ENCODE measurements at places on chromosomes 3 and 15. TPM values are rescaled to one million over a fixed set of nuclear protein-coding genes. Genes with fewer than 3 reads are reported as not detected.

SCN11A gene
- not detected for total RNA-seq

FBXL2 gene
- total RNA-seq, result 16.4 TPM

SPATA12 gene
- not detected for total RNA-seq

SKOR1 gene
- total RNA-seq, result not detected

CA12 gene
- total RNA-seq, result 3.7 TPM

GOLGA8M gene
- 1.6 TPM for total RNA-seq

PRICKLE2 gene
- 18.3 TPM for total RNA-seq

LRRC58 gene
- 27.4 TPM for total RNA-seq

DNA sequence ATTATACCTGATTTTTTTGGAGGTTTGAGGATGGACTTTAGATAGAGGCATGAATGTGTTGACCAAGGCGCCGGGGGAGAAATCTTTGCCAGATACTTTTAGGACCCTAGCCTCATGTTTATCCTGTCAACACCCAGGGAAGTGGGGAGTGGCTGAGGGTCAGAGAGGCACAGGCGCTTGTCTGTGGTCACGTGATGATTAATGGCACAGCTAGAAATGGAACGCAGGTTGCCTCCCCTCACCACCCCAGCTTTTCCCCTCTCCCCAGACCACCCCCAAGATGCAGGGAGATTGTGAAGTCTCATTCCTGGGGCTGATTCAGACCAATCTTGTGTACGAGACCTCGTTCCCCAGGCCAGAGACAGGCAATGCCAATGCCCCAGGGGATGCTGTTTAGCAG, 218.4 kb upstream of the LINGO1 start:
- H3K27ac ChIP-seq, result no peak overlapping the region
- H3K36me3 ChIP-seq, result no peaks in the 10 kb centered on the region
- H3K27me3 ChIP-seq, result peaks cover 44% of the 10 kb centered on the region
- no peak overlapping the region for H3K4me3 ChIP-seq

DNA sequence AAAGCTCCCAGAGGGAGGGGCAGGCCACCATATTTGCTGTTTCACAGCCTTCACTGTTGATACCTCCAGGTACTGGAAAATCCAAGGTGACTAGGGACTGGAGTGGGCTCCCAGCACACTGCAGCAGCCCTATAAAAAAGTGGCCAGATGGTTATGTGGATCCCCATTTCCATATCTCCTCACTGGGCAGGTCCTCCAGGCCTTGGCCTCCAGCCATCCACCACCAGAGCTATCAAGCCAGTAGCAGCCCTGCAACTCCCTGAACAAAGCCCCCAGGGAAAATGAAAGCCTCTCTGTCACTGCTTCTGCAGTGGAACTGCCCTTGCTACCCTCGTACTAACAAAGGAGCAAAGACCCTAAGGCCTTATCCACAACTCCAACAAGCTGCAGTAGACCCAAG, 58.4 kb downstream of the ILDR1 start:
- no peak for DNase-seq
- no peak overlapping the region for H3K27ac ChIP-seq
- no peaks in the 10 kb centered on the region for H3K27me3 ChIP-seq
- no peaks in the 10 kb centered on the region for H3K4me1 ChIP-seq

- H3K36me3 ChIP-seq, result no peaks in the 10 kb centered on the region
- H3K27ac ChIP-seq, result no peak overlapping the region
Observed at GRCh38 chr15:39066677-39067076, 502.1 kb upstream of the RASGRP1 start.

GRCh38 chr3:194711913-194712312, 26.2 kb downstream of the FAM43A start:
- H3K27ac ChIP-seq, result peak overlapping the region; percentile 88
- H3K4me1 ChIP-seq, result peaks cover 48% of the 10 kb centered on the region
- H3K27me3 ChIP-seq, result no peaks in the 10 kb centered on the region
- no peaks in the 10 kb centered on the region for H3K36me3 ChIP-seq
- H3K4me3 ChIP-seq, result no peak overlapping the region
- DNase-seq, result peak; percentile 91

- H3K27me3 ChIP-seq, result no peaks in the 10 kb centered on the region
- no peak overlapping the region for H3K4me3 ChIP-seq
- H3K4me1 ChIP-seq, result peaks cover 25% of the 10 kb centered on the region
- no peak for DNase-seq
- no peaks in the 10 kb centered on the region for H3K36me3 ChIP-seq
Observed at GRCh38 chr3:23612296-23612891, 193.4 kb upstream of the UBE2E1 start.

- H3K36me3 ChIP-seq, result no peaks in the 10 kb centered on the region
- no peak for DNase-seq
- no peak overlapping the region for H3K4me3 ChIP-seq
- peaks cover 14% of the 10 kb centered on the region for H3K4me1 ChIP-seq
- H3K27me3 ChIP-seq, result no peaks in the 10 kb centered on the region
Observed at GRCh38 chr3:114687151-114687550, 393.3 kb downstream of the TIGIT start.

GRCh38 chr15:48427960-48428547, 96.8 kb downstream of the DUT start:
- H3K36me3 ChIP-seq, result peaks cover 93% of the 10 kb centered on the region
- H3K4me1 ChIP-seq, result peaks cover 38% of the 10 kb centered on the region
- no peaks in the 10 kb centered on the region for H3K27me3 ChIP-seq
- H3K27ac ChIP-seq, result peak overlapping the region; percentile 76

GRCh38 chr3:44914936-44915335, 40.5 kb downstream of the TGM4 start:
- no peaks in the 10 kb centered on the region for H3K36me3 ChIP-seq
- H3K27ac ChIP-seq, result no peak overlapping the region
- no peak overlapping the region for H3K4me3 ChIP-seq
- H3K4me1 ChIP-seq, result no peaks in the 10 kb centered on the region
- no peak for DNase-seq

GRCh38 chr3:168497741-168498140, 402.0 kb upstream of the GOLIM4 start:
- H3K4me1 ChIP-seq, result no peaks in the 10 kb centered on the region
- H3K27me3 ChIP-seq, result no peaks in the 10 kb centered on the region
- no peak for DNase-seq
- no peak overlapping the region for H3K27ac ChIP-seq
- no peaks in the 10 kb centered on the region for H3K36me3 ChIP-seq
- no peak overlapping the region for H3K4me3 ChIP-seq

DNA sequence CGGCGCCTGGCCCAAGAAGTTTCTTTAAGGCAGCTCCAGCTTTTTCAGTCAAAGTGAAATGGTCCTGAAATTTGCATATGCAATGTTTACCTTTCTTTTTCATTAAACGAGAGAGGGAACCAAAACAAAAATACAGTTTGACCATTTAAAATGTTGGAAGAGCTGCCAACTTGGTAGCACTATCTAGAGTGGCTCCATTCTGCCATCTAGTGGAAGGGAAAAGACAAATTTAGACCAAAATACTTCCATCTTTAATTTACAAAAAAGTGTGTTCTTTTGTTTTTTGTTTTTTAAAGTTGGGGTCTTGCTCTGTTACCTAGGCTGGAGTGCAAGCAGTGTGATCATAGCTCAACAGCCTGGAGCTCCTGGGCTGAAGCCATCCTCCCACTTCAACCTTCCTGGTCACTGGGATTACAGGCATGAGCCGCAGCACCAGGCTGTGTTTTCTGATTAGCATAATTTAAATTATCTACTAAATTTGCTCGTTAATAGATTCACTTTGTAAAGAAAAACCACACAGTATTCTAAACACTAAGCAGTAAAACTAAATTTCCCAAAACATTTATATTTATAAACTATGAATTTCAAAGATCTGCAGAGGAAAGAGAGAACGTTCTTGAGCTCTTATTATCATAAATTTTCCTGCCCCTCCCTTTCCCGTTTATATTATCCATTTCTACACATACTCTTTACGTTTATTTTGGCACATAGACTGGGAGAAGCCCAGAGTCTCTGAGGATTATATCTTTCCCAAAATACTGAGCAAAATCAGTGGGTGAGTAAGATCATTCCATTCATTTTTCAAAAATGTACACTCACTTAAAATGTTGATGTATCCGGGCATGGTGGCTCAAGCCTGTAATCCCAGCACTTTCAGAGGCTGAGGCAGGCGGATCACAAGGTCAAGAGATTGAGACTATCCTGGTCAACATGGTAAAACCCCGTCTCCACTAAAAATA, 15.4 kb upstream of the RFC4 start:
- no peaks in the 10 kb centered on the region for H3K27me3 ChIP-seq
- DNase-seq, result no peak
- H3K4me1 ChIP-seq, result peaks cover 9% of the 10 kb centered on the region

- H3K27me3 ChIP-seq, result no peaks in the 10 kb centered on the region
- no peak for DNase-seq
- no peak overlapping the region for H3K27ac ChIP-seq
- no peaks in the 10 kb centered on the region for H3K36me3 ChIP-seq
- peaks cover 22% of the 10 kb centered on the region for H3K4me1 ChIP-seq
- no peak overlapping the region for H3K4me3 ChIP-seq
Observed at GRCh38 chr3:151225040-151225975, 22.3 kb upstream of the GPR171 start.

DNA sequence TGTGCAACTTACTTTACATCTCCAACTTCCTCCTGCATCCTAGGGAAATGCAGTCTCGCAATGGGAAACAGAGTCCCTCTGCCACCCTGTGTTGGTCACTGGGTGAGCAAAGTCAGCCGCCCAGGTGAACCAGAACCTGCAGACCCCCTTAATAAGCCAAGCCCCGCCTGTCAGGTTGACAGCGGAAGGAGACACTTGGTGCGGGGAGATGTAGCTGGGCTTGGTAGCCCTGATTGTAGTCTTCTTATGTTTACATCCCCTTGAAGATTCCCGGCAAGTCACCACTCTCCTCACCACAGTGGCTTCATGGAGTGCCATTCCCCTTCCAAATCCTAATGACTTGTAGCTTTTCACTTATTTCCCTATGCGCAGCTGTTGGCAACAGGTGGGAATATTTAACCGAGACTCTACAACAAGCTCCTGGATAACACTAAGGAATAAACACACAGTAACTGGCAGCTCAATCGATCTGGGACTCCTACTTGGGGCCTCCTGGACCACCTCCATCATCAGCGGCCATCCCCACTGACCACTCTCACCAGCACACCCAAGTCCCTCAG, 17.7 kb upstream of the CLSTN2 start:
- no peak for DNase-seq
- no peak overlapping the region for H3K27ac ChIP-seq
- H3K36me3 ChIP-seq, result no peaks in the 10 kb centered on the region

Data from SJSA1 (cell line).